Lung (tissue), 17 donors: ENCODE measurements at places on chromosomes 11 and 22.

- DNase-seq: no peak
These were observed 2.7 kb downstream of the TMEM123 start for GRCh38 chr11:102449651-102450570.

- no peak for DNase-seq
These were observed 99.0 kb downstream of the CASP12 start for GRCh38 chr11:104799251-104799650.

DNA sequence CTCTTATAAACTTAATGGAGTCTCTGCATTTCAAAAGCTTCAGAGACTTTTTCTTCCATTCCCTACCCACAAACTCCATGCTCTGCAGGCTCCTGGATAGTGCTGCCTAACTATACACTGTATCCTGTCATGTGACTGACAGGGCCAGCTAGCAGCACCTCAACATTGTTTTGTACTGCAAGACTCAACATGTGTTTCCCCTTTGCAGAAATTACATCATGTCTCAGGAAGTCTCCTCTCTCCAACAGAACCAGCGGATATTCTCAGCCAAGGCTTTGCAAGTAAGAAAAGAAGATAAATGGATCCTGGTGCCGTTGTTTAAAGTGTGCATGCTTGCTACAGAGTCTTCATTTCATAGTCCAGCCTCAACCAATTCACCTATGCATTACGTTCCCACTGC, 164.0 kb upstream of the UBASH3B start:
- DNase-seq: peak; percentile 75

- no peak for DNase-seq
These were observed 116.1 kb downstream of the UVRAG start for GRCh38 chr11:75931124-75931523.

DNA sequence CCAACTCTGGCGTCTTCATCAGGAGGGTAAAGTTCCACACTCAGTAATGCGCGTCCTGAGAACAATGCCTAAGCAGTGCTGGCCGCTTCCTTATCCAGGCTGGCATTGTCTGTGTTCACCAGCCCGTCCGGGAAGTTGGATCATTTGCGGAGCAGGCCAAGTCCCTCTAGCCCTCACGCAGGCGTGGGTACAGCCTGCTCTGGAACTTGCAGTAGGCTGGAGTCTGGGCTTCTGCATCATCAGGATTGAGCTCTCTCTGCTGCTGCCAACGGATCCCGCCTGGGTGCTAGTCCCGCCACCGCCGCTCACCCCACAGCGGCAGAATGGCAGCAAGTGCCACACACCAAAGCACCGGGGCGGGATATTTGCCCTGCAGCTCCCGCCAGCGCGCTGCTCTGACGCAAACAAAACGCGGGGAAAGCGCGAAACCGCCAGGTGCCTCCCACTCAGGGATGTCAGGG, 29.0 kb downstream of the GLYATL1 start:
- no peak for DNase-seq

DNA sequence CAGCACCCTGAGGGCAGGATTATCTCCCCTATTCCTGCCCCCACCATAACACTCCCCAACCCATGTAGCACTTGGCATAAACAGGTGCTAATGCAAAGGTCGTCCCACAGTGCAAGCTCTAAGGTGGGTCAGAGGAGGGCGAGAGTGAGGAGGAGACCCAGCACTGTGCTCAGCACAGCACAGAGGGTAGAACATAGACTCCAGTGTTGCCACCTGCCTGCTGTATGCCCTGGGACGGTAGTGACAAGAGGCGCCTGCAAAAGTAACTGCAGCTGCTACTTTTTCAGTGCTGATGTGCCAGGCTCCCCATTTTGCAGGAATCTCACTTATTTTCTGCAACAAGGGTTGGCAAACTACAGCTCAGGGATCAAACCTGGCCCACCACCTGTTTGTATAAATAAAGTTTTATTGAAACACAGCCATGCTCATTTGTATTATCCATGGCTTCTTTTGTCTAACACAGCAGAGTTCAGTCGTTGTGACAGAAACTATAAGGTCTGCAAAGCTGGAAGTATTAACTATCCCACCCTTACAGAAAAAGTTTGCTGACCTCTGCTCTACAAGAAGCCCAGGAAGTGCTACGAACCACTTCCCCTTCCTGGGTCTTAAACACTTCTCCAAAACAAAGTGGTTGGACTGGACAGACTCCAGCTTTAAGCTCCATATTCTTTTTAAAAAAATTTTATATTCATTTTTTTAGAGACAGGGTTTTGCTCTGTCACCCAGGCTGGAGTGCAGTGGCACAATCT, 16.9 kb upstream of the CDC42BPG start:
- no peak for DNase-seq

DNA sequence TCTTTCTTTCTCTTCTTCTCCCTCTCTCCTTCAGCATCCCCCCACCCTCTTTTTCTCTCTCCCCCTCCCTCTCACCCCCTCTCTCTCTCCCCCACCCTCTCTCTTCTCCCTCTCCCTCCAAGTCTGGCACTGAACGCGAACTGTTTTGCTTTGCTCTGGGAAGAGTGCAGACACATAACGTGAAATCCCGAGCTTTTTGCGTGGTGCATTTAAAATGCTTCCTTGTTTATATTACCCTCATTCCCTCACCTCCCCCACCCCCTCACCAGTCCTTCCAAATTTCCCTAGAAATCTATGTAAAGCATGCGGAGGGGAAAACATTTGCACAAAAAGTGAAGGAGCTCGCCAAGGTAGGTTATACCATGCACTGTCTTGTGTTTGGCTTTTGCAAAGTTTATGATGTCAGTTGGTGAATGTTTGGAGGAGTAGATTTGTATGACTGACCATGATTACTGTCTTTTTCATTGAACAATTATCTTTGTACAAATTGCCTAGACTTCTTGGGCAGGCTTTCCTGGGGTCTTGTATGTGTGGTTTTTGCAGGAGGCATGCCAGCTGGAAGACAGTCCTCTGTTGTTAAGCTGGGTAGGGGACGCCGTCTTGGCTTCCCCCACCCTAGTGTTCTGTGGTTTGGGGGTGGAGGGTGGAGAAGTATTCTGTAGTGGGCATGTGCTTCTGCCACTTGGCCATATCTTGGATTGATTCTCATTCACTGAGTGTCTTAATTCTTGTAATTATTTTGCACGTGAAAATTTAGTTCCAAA, 123.7 kb upstream of the HSD17B12 start:
- DNase-seq: no peak

GRCh38 chr22:25148149-25148691, 51.4 kb upstream of the CRYBB3 start:
- DNase-seq: peak; percentile 10

- DNase-seq: no peak
These were observed 2.9 kb upstream of the FOSL1 start for GRCh38 chr11:65903068-65903481.

- no peak for DNase-seq
These were observed 108.3 kb downstream of the SWAP70 start for GRCh38 chr11:9772218-9772617.

- DNase-seq: no peak
These were observed 30.1 kb upstream of the ANO5 start for GRCh38 chr11:22162756-22163155.

DNA sequence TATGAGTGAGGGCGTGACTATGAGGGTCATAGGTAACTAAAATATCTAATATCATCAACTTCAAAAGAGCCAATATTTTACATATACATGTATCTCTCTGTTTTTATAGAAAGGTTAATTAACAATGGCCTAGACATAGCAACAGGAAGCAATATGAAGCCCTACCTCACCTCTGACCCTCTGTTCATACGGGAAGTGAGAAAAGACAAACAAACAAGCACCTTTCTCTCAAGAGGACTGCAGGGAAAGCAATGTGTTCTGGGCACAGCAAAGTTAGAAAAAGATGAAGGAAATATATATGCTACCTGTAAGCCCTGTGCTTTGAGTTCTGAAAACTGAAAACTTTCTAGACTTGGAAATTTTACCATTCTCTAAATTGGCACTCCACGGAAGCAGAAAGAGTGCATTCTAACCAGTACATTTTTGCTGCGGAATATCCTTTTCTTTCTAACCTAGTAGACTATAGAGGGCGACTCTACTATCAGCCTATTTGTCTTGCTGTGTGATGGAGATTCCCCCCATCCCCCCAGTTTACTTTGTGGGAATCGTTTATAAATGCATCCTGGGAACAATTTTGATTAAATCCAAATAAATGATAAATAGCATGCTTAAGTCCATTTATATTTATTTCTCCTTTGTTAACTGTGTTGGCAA, 830.4 kb upstream of the FAT3 start:
- DNase-seq: peak; percentile 23

- DNase-seq: no peak
These were observed 67.4 kb downstream of the SCUBE1 start for GRCh38 chr22:43275545-43276317.

DNA sequence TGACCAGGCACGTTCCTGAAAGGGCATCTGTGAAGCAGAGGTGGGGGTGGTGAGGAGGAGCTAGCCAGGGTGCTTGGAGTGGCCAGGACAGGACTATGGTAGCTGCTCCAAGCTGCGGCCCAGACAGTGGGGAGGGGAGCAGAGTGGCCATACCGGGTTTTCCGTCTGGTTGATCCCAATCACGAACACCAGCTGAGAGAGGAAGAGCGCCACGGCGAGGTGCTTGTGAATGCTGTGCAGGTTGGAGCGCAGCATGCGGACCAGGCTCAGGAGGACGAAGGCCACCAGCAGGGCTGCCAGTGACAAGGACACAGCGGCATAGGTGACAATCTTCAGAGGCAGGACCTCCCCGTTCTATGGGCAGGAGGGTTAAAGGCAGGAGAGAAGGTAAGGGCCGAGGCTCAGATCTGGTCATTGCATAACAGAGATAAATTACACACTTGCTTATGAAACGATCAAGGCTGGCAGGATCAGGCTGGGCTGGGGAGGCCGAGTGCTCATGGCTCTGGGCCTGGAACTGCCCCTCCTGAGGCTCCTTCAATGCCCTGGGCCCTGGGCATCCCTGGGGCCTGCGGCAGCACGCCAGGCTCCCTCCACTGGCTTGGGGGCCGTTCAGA, 41.5 kb downstream of the TRMU start:
- DNase-seq: no peak

- DNase-seq: no peak
These were observed 19.4 kb upstream of the MYO18B start for GRCh38 chr22:25722626-25723025.
